ENCODE measurements at places on chromosomes 6 and 20. TPM values are rescaled to one million over a fixed set of nuclear protein-coding genes. Genes with fewer than 3 reads are reported as not detected.
A peak's percentile ranks its signal among the peaks of the same experiment; 100 is the strongest.

GRCh38 chr20:47664744-47665143 lies 120.5 kb downstream of the SULF2 start:
- no peak for DNase-seq

ARFGEF3 gene
- polyA plus RNA-seq: not detected

GRCh38 chr6:30006170-30007131 lies 54.6 kb upstream of the POLR1H start:
- DNase-seq: peak; percentile 10

ARMH2 gene
- 0.27 TPM for polyA plus RNA-seq

DNA sequence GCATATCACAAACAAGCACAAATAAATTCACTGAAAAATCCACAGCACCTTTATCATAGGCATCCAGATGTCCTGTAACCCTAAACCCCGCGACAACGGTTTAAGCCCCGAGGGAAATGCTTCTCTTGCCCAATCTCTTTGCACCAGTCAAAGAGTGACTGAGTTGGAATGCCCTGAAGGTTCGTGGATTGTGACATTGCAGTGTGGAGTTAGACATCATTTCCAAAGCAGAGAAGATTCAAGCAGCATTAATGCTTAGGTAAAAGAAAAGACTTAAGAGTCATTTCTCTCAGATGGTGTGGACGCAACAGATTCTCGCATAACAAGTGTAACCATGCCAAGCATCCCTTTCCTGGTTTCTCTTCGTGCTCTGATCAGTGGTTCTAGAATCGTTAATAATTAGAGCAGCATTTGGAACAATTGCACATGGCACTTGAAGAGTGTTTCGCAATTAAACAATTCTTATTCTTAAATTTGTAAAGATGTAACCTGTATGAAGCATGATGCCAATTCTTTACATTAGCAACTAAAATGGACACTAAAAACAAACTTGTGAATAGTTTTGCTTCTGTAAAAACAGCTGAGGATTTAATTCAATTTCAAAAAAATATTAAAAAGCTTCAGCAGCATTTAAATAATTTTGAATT lies 121.6 kb downstream of the HIVEP2 start:
- DNase-seq: no peak
